Stimulated activated CD4-positive, alpha-beta T cell treated with anti-CD3 and anti-CD28 coated beads, Interleukin-4, amount 100 ng/mL, for 4 hours (primary cell): ENCODE measurements at places on chromosomes 5 and 9.
A peak's percentile ranks its signal among the peaks of the same experiment; 100 is the strongest.

DNA sequence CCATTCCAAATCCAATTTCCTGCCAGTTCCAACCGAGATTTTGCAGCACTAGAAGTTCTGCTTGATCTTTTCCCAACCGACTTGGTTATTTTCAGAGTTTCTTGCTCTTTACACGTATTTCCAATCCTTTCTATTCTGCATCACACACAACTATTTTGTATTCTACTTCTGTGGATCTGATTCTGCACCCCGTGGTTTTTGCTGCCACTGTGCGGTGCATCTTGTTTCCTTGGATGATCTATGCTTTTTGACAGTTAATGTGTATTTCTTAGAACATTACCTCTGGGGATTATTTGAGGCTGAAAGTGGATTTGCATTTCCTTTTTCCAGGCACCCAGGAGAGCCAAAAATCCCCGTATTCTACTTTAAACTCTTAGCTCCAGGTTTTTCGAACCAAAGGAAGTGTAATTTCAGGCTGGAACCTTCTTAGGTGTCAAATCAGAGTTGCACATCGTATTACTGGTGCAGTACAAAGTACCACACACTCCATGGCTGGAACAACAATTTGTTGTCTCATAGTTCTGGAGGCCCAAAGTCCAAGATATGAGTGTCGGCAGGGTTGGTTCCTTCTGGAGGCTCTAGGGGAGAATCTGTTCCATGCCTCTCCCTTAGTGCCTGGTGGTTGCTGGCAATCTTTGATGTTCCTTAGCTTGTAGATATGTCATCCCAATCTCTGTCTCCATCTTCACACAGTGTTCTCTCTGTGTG is 14.7 kb upstream of the SARDH start:
- no peak for DNase-seq

- DNase-seq, result no peak
Observed at GRCh38 chr5:68240771-68241170, 25.2 kb downstream of the PIK3R1 start.

- no peak for DNase-seq
Observed at GRCh38 chr9:72257814-72258213, 107.2 kb downstream of the ZFAND5 start.

DNA sequence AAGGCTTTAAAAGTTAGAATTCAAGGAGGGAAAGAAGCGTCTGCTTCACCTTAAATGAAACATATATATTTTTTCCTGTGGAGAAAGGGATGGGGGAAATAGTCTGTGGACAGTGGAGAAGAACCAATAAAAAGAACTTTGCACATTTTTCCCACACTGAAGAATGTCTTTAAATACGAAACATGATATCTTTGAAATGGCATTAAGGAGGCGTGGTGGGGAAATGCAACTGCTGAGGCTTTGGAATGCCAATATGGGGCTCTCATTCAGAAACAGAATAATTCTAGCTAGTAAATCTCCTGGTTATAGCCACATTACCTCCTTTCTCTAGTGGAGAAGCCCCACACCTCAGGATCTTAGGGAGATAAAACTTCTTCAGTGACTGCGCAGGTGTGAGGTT is 46.8 kb downstream of the TNC start:
- DNase-seq, result no peak

- no peak for DNase-seq
Observed at GRCh38 chr9:38350529-38350928, 42.0 kb upstream of the ALDH1B1 start.

DNA sequence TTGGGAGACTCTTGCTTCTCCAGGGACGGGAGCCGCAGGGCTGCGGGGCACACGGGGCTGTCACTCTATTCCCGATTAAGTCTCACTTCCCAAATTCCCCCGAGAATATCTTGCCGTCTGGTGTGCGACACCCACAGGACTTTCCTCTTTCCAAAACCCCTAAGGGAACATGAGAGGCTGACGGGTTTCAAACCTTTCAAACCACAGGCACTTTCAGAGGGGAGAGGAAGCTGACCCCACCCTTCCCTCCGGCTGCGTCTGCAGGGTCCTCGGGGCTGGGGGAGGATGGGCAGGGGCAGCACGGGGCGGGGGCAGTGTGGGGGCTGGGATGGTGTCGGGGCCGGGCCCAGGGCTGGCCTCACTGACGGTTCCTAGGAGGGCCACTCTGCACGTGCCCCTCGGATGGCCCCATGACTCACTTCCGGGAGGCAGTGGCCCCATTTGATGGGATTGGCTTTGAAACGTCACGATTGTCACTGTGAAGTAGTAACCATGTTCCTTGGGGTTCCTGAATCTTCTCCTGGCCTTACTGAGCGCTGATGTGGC is 38.2 kb downstream of the SLC9A3 start:
- DNase-seq, result no peak

- DNase-seq, result no peak
Observed at GRCh38 chr5:149424371-149425315, 45.6 kb upstream of the IL17B start.

DNA sequence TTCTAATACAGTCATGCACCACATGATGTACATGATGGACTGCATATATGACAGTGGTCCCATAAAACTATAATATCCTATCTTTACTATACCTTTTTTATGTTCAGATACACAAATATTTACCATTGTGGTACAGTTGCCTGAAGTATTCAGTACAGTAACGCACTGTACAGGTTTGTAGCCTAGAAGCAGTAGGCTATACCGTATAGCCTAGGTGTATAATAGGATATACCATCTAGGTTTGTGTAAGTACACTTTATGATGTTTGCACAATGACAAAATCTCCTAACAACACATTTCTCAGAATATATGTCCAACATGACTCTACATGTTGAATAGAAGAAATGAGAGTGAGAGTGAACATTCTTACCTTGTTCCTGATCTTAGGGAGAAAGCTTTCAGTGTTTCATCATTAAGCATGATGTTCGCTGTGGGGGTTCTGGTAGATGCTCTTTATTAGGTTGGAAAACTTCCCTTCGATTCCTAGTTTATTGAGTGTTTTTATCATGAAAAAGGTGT is 31.8 kb downstream of the AMBP start:
- no peak for DNase-seq

- peak; percentile 94 for DNase-seq
Observed at GRCh38 chr5:98928873-98929709, at the start of gene CHD1. CHD1 (minus strand) TSS chr5:98929007; CDS start chr5:98926386, 2,621 bp downstream.

GRCh38 chr5:179533907-179534306 is 16.4 kb upstream of the RUFY1 start:
- no peak for DNase-seq

- DNase-seq, result no peak
Observed at GRCh38 chr5:135203593-135204036, 169.6 kb upstream of the PITX1 start.

DNA sequence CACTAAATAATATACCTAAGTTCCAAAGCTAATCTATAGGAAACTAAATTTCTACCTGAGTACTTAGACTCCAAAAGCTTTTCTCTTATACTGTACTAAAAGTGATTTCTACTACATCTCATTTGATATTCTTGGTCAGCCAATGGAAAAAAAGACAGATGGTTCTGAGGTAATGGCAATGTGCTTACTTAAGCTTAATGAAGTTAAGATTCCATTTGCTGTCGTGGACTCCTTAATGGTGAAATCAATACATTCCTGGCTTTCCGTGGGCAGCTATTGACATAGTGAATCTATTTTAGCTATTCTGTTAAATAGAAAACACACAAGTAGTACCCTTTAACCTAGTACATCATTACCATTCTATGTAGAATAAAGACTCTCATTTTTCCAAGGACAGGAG is 1825.6 kb upstream of the CDH9 start:
- no peak for DNase-seq

DNA sequence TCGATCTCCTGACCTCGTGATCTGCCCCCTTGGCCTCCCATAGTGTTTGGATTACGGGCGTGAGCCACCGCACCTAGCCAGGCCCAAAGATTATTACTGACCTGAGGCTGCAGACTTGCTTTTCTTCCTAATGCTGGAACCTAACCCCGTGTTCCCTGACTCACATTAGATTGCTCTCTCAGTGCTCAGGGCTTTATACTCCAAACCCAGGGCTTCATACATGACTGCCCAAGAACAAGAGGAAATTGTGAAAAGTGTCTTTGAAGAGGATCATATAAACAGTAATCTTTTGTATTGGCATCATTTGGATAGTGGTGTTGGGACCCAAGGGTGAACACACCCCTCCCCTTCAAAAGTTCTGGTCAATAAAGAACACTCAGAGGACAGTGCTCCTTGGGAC is 233.3 kb upstream of the TAS2R1 start:
- DNase-seq, result no peak

DNA sequence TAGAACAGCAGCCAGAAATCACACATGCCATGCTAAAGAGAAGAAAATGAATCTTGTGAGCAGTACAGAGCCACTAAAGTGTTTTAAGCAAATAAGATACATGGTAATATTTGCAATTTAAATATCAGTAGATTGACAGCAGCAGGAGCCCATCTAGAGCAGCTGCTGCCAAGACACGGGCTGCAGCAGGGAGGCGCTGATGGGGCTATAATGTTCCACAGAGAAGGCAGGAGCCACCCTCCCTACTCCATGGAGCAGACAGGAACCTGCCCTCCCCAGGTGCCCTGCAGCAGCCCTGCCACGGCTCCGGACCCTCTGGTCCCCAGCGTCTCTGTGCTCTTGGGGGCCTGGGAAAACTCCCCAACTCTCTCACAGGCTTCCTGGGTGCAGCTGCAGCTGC is 224.1 kb upstream of the ISL1 start:
- no peak for DNase-seq

DNA sequence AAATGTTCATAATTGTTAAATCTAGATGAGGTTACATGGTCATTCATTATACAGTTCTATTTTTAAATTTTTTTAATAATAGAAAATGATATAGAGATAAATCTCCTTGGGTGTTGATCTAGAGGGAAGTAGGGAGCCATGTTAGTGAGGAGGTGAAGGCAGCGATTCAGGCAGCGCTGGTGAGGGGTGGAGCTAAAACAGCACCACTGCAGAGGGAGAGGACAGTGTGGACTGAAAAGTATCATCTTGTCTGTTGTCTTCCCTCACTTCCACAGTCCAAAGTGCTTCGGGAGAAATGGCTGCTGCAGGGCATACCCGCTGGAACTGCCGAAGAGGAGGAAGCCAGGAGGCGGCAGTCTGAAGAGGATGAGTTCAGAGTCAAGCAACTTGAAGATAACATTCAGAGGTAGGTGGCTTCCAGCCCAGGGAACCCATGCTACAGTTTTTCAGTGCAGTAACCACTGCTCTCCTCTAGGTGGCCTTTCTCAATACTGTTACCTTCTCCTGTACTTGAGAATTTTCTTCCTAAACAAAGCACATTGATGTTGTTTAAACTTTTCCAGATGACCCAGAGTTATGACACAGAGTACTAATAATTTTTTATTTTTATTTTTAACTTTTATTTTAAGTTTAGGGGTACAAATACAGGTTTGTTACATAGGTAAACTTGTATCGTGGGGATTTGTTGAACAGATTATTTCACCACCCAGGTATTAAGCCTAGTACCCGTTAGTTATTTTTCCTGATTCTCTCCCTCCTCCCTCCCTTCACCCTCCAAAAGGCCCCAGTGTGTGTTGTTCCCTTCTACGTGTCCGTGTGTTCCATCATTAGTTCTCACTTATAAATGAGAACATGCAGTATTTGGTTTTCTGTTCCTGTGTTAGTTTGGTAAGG is 100.5 kb downstream of the PALM2AKAP2 start:
- DNase-seq, result peak; percentile 5

- no peak for DNase-seq
Observed at GRCh38 chr9:72827950-72828731, 124.7 kb downstream of the ALDH1A1 start.

DNA sequence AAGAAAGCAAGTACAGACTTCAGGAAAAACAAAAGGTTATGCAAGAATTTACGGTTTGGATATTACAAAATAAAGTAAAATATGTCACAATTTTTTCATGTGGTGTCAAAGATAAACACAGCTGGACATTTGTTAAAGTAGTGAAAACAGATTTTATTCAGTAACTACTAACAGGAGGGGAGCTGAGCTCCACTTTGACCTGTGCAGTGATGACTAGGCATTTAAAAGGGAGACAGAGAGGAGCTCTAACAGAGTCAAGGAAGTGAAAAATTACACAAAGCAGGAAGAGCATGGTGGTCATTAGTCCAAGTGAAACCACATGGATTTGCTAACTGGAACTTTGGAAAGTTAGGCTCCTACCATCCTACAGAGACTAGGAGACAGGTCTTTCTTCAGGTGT is 263.6 kb upstream of the PCSK5 start:
- DNase-seq, result no peak

GRCh38 chr5:143231973-143232812 is 171.3 kb downstream of the NR3C1 start:
- DNase-seq, result no peak

- no peak for DNase-seq
Observed at GRCh38 chr9:127076860-127077643, 45.4 kb downstream of the ANGPTL2 start.

DNA sequence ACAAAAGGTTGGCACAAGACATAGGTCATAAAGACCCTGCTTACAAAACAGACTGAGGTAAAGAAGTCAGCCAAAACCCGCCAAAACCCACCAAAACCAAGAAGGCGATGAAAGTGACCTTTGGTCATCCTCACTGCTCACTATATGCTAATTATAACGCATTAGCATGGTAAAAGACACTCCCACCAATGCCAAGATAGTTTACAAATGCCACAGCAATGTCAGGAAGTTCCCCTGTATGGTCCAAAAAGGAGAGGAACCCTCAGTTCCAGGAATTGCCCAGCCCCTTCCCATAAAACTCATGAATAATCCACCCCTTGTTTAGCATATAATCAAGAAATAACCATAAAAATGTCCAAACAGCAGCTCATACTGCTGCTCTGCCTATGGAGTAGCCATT is 27.7 kb downstream of the MLLT3 start:
- no peak for DNase-seq

GRCh38 chr9:111023128-111023527 is 15.1 kb downstream of the LPAR1 start:
- DNase-seq, result no peak

DNA sequence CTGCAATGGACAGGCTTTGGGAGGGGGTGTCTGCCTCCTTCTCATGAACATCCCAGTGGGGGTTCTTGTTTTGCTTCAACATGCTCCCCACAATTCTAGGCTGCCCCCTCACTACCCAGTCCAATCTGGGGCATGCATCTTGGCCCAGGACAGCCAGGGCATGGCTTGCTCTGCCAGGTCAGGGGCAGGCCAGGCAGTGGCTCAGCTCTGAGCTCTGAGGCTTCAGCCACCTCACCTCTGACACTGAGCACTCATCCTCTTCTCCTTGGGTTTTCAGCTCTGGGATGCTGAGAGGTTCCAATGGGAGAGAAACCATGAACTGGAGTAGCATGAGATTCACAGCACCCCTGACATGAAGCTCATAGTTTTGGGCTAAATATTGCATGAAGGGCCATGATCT is 11.8 kb downstream of the SLC25A48 start:
- no peak for DNase-seq

GRCh38 chr5:78103232-78103918 is 191.1 kb downstream of the AP3B1 start:
- no peak for DNase-seq

DNA sequence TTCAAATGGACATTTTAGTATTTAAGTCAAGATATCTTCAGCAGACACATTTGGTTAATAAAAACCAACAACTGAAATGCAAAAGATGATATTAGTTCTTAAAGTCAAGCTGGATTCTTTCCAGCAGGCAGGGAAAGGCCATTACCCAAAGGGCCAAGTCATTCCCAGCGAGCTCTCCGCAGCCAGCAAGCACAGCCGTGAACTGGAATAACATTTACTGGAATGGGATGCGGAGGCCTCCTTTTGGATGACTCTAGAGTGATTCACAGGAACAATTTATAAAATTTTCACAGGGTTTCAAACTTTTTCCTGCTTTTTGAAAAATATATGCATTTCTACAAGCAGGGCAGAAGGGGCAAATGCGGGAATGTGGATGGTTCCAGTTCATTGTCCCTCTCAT is 76.6 kb upstream of the DAB2 start:
- no peak for DNase-seq
